Cardiac septum (tissue), 1 donor: ENCODE measurements at places on chromosomes 11 and 22.

DNA sequence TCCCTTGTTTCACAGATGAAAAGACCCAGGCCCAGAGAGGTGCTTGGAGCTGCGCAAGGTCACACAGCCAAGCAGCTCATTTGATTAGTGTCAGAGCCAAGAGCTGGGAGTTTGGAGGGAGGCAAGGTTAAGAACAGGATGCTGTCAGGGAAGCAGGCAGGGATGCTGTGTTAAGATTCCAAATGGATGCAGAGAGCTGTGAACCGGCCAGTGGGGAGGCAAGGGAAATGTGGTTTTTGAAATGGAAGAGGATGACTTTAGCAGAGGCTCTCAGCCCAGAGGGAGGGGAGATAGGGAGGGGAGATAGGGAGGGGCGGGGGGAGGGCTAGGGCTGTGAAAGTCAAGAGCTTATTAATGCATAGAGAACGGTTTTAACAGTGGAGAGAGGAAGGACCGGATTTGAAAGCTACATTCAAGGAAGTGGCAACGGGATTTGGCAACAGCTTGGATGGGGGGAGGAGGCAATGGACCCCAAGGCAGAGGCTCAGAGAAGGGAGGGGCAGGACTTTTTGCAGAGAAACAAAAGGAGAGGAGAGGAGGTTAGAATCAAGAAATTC is 13.0 kb downstream of the RTN4RL2 start:
- DNase-seq, result no peak

DNA sequence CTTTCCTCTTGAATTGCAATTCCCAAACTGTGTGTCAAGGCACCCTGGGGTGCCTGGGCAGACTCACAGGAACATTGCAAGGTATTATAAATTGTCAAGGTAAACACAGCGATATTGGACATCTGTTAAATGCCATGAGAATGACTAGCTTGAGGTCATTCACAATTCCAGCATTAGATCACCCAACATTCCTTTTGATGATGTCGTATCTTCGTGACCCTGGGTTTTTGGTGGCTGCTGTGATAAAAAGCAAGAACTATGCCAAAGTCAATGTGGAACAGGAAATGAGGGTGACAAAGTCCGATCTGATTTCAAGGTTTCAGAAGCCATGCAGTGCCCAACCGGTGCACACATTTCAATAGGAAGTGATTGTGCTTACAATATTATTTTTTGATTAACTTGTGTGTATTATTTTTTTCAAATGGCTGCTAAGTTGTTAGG is 458.4 kb downstream of the MIAT start:
- DNase-seq, result no peak

DNA sequence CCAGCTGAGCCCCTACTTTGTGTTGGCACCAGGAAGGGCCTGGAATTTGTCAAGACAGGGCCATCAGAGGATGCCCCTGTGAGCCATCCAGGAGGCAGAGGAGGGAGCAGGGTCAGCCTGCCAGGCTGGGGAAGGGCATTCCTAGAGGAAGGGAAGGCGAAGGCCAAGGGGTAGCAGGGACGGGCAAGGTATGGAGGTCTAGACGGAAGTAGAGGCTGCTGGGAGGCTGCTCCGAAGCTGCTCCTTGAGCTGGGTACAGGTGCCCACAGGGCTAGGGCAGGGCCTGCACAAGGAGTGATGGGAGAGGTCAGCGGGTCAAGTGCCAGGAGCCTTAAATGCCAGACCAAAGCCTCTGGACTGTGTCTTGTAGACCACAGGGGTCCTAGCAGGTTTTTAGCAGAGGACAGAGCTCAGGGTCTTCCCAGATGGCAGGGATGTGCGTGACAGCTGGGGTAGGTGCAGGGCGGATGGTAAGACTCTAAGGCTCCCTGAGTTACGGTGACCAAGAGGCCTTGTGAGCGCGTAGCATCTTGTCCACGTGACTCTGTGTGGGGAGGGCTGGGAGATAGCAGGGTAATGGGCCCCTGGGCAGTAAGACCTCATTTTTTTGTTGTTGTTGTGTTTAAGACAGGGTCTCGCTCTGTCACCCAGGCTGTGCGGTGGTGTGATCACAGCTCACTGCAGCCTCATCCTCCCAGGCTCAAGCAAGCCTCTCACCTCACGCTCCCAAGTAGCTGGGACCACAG is 31.7 kb upstream of the CSNK1E start:
- DNase-seq, result peak; percentile 66

- no peak for DNase-seq
Observed at GRCh38 chr22:18108187-18108586, 2.4 kb upstream of the TUBA8 start.

DNA sequence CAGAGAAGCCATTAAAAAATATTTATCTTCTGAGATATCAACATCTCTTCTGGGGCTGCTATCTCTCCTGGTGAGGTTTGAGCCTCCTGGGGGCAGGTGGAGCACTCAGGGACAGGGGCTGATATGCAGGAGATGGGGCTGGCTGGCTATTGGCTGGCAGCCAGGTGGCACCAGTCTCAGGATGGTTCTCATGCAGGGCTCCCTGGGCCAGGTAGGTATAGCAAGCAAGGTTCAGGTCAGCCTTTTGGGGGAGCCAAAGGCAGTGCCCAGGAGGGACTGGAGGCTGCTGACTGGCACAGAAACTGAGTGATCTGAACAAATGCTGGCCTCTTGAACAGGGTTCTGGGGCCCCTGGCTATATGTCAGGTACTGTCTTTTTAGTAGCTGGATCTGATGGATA is 29.7 kb upstream of the EMSY start:
- no peak for DNase-seq

GRCh38 chr11:113113801-113114704 is 152.8 kb downstream of the NCAM1 start:
- DNase-seq, result no peak

DNA sequence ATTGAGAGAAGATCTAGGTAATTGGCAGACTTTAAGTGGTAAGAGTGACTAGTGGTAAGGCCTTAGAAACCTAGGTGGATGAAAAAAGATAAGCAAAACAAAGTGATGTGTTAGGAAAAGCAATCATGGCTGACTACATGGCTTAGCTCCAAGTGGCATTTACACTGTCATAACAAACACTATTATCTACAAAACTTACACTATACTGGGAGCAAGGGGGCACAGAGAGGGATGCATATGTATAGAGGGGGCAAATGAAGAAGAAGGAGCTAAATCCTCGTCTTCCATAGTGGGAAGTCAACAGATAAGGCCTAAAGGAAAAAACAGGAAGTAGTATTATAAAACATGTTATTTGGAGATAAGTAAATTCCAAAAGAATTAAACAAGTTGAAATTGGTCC is 32.5 kb downstream of the ADORA2A start:
- DNase-seq, result no peak

DNA sequence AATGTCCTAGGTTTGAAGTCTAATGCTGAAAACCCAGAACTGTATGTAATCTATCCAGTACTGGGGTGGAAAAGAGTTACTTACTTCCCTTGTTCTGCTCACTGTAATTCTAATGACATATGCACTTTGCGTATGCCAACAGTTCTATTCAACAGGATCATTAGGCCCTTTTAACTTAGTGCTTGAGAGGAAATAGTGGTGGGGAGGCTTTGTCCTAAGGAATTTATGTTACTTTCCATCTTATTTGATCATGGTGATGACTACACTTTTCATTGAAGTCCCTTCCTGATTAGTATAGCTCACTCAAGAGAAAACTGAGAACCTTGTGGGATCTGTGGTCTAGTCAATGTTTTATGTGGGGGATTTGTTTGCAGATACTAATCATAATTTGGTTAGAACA is 348.2 kb downstream of the GUCY1A2 start:
- DNase-seq, result no peak

- no peak for DNase-seq
Observed at GRCh38 chr22:17955590-17956379, 68.6 kb downstream of the MICAL3 start.

DNA sequence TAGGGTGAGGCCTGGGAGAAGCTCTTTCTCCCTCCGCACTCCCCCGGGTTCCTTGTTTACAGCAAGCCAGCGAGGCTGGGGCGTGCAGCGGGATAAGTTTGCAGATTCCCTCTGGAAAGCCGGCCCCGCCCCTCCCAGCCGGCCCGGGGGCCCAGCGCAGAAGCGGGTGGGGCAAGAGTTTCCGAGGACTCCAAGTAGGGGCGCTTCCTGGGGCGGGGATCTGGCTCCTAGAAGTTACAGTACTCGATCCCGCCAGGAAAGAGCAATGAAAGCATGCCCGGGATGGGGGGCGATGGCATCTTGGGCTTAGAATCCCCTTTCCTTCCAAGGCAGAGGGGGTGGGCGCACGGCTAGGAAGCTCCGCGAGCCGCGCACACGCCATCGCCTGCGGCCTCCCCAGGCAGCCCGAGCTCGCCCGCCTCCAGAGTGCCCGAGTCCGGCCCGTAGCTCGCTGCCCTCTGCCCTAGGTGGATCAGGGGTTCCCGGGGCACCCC is 385 bp downstream of the TST start:
- peak; percentile 81 for DNase-seq

GRCh38 chr22:35217527-35217926 is 39.8 kb upstream of the HMGXB4 start:
- DNase-seq, result no peak

- no peak for DNase-seq
Observed at GRCh38 chr11:74641905-74642304, 49.5 kb downstream of the POLD3 start.

DNA sequence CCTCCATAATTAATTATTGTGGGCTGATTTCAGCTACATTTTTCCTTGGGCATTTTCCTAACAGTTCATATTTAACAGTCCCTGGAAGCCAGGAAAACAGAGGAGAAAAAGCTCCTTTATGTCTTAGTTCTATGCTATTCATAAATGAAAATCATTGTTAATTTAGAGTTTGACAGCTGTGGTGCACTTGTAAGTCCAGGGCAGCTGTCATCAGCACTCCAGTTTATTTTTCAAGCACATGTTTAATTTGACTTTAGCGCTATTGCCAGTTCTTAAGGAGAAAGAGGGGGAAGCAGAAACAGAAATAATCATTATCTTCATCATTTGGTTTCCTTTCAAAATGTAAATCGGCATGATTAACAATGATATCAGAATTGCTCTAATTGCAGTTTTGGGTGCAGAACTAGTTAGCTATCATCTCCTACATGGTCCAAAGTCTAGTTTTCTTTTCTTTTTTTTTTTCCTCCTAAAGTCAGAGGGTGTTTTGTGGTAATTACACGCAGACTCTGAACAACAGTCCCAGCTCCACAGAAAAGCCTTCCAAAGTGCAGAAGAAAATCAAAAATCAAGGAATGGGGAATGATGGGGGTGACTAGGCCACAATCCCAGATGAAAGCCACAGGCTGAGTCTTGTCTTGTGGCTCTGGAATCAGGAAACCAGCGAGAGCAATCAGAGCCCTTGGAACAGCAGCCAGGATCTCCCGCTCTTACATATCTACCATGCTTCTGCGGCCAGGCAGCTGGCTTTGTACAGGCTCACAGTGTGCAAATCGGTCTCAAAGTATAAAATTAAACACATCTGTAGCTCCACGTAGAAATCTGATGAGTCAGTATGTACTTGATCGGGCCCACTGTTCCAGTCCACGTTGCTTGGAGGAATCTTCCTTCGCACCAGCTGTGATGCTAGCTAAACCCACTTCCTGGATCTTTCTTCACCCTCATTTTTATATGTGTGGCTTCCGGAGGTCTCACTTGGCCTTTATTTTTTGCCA is 91.9 kb downstream of the SPON1 start:
- no peak for DNase-seq

DNA sequence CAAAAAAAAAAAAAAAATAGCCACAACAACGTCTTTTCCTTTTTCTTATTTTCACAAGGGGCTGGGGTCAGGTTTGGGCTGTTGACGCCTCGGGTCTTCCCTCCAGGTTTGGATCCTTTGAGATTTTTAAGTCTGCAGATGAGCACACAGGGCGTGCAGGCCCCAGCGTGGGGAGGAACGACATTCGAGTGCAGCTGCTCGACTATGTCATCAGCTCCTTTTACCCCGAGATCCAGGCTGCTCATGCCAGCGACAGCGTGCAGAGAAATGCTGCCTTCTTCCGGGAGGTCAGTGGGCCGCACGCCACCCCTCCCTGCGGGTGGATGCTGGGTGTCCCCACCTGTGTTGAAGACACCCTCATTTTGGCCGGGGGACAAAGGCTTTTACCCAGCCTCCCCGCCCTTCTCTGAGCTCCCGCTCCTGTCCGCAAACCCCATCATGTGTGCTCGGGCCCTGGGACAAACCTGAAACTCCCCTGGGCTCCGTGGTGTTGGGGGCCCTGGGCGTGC is 7.7 kb downstream of the SELENOO start:
- DNase-seq, result no peak

GRCh38 chr11:127451861-127452260 is 451.3 kb upstream of the KIRREL3 start:
- DNase-seq, result no peak

- DNase-seq, result no peak
Observed at GRCh38 chr11:83921447-83922192, 635.5 kb upstream of the CCDC90B start.

GRCh38 chr11:44269369-44270351 is 40.3 kb downstream of the ALX4 start:
- DNase-seq, result peak; percentile 68

DNA sequence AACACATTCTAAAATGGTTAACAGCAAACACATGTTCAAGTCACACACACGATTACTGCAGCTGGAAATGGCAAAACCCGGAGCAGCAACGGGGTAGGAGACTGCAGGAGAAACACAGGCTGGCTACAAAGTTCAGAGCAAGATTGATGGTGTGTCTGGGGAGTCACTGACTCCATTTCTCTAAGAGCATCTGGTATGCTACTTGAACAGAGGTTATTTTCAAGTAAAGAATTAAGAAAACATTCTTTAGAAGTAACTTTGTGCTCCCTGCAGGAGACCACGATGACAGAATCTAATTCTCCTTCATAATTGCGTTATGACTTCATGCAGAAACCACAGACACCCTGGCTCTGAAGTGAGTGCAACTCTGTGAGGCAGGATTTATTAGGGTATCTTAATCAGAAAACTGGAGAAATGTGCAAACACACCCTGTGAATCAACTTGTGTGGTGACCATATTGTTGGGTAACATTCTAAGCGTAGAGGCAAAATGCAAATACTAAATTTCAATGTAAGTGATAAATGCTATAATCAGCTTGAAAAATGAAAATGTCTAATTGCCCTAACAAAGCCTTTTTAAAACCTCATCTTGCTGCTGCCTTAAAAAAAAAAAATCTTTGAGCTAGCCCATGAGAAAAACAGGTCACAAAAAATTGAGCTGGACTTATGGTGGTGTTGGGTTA is 303.0 kb downstream of the CADM1 start:
- no peak for DNase-seq

GRCh38 chr11:69867076-69868005 is 48.1 kb upstream of the FGF3 start:
- DNase-seq, result peak; percentile 44

- DNase-seq, result no peak
Observed at GRCh38 chr11:105862736-105863367, 159.2 kb downstream of the MSANTD4 start.

- no peak for DNase-seq
Observed at GRCh38 chr11:48094643-48095339, 114.4 kb downstream of the PTPRJ start.
